Activated effector memory CD4-positive, alpha-beta T cell treated with Interleukin-2 at 50 U/mL for 16 hours (primary cell): ENCODE measurements at places on chromosomes 2 and 18.

DNA sequence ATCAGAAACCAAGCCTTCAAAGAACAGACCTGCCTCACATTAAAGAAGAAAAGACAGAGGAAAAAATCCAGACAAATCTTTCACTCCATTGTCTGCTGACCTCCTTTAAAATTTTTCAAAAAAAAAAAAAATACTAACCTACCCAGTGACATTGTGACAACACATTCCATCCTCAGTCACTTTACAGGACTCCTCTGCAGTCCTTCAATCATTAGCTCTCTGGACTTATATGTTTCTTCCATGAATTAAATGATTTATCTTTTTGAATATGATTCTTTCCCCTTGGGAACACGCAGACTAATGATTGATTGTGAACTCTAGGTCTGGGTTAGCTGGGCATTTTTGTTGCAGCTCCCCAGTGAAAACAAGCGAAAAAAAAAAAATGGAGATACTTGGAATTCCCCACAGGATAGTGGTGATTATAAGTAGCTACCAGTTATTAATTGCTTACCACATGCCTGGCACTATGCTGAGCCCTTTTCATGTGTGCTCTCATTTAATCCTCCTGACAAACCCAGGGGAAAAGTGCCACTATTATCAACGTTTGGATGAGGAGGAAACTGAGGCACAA is 261.3 kb upstream of the NCKAP5 start:
- DNase-seq = no peak

GRCh38 chr18:47113796-47114540 is 36.3 kb downstream of the HDHD2 start:
- no peak for DNase-seq

DNA sequence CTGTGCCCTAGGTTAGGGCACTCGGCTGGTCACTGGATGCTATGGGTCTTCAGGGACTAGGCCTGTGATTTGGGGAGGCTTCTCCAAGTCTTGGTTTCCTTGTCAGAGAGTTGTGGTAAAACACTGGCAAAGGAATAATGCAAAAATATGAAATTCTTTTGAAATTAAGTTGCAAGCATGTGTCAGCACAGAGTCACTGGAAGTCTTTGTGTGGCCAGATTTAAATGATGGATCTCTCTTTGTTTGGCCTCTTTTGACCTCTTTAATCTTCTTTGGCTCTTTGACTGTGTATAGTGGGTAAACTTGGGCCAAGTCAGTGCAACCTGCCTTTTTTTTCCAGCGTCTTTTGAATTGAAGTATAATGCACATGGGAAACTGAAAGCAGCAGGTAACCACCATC is 12.1 kb downstream of the HK2 start:
- DNase-seq = no peak

- DNase-seq = no peak
Observed at GRCh38 chr18:60044290-60045006, 144.7 kb downstream of the PMAIP1 start.

- DNase-seq = no peak
Observed at GRCh38 chr2:224151161-224151560, 112.1 kb upstream of the SERPINE2 start.

GRCh38 chr2:239379641-239380170 is 21.1 kb downstream of the HDAC4 start:
- no peak for DNase-seq

GRCh38 chr2:112614201-112614840 is 29.9 kb downstream of the CHCHD5 start:
- no peak for DNase-seq

DNA sequence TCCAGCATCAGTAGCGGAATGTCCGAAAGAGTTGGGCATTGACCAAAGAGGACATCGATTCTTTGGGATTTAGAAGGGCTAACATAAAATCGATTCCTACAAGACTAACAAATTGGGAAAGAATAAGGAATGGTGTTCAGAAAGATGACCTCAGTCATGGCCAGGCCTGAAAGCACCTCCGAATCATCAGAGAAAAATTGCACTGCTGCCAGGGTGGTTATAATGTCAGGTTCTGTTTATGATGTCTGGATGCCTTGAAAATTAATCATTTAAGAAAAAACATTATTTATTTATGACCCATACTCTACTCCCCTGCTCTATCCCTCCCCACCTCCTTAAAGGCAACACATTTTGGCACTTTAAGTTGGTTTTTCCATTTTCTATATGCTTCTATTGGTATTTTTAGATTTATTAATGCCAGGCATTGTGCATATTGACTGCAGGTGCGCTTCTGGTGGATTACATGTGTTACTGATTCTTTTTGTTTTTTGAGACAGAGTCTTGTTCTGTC is 104.7 kb downstream of the MYCN start:
- no peak for DNase-seq

- no peak for DNase-seq
Observed at GRCh38 chr18:49446481-49446880, 14.0 kb downstream of the DYM start.

DNA sequence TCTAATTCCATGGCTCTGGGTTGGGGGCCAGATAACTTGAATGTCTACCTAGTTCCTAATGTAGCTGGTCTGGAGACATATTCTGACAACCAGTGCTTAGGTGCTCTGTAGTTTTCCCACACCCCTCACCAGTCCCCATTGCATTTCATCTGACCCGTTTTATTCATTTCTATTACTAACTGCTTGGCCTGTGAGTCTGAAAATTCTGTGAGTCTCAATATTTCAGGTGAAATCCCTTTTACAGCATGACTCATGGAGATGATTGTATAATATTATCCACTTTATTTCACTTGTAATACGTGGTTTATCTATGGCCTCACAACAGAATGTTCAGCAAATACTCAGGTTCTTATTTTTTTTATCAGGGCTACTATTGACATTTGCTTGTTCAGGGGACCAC is 103.7 kb upstream of the UGP2 start:
- DNase-seq = no peak
